Stimulated activated CD4-positive, alpha-beta T cell treated with anti-CD3 and anti-CD28 coated beads, Interleukin-1b, Interleukin-23, amount 100 ng/mL, for 4 hours (primary cell): ENCODE measurements at places on chromosomes 16 and 17.

DNA sequence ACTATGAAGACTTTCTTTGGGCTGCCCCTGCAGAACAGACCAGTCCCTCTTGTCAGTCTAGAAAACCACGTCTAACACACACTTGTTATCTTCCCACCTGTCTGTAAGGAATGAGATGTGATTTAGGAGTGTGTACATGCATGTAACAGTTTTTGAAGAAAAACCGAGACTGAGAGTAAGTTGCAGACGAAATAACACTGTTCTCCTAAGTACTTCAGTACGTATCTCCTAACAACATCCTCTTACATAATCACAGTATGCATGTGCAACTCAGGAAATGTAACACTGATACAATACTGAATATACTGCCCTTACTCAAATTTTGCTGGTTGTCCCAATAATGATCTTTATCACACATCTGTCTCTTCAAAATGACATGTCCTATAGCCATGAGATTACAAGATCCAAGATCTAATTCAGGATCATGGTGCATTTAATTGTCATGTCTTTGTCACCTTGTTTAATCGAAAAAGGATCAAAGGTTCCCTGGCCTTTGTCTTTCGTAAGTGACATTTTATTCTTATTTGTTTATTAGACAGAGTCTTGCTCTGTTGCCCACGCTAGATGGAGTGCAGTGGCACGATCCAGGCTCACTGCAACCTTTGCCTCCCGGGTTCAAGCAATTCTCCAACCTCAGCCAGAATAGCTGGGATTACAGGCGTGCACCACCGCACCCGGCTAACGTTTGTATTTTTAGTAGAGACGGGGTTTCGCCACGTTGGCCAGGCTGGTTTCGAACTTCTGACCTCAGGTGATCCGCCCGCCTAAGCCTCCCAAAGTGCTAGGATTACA is 25.6 kb downstream of the CREBBP start:
- DNase-seq = no peak

- no peak for DNase-seq
These were observed 5.2 kb upstream of the KCNH6 start for GRCh38 chr17:63517825-63518534.

DNA sequence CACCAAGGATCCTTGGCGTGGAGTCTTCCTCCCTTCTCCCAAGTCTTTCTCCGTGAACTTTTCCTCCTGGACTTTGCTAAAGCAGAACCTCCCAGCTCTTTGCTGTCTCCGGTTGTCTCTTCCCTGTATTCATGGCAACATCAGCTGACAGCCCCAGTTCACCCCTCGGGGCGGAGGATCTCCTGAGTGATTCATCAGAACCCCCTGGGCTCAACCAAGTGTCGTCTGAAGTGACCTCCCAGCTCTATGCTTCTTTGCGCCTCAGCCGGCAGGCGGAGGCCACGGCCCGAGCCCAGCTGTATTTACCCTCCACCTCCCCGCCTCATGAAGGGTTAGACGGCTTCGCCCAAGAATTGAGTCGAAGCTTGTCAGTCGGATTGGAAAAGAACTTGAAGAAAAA is 943 bp downstream of the CNTROB start:
- DNase-seq = no peak

DNA sequence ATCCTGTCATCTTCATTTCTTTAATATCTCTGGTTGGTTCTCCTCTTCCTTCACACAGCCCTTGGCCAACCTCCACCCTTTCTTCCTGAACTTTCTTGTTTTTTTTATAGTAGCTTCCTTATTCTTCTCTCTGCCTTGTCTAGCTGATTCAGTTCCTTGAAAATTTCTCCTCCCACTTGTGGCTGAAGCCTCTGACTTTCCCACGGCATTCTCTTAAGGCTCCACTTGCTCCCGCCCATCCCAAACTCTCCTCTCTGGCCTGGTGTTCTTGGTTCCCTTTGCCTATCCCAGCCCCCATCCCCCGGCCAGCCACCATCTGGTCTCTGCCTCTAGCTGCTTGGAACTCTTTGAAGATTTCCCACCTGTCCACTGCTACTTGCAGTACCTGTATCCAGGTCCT is 29.1 kb downstream of the NLRP1 start:
- DNase-seq = no peak
